ENCODE measurements at places on chromosomes 2 and 18.
A peak's percentile ranks its signal among the peaks of the same experiment; 100 is the strongest.

DNA sequence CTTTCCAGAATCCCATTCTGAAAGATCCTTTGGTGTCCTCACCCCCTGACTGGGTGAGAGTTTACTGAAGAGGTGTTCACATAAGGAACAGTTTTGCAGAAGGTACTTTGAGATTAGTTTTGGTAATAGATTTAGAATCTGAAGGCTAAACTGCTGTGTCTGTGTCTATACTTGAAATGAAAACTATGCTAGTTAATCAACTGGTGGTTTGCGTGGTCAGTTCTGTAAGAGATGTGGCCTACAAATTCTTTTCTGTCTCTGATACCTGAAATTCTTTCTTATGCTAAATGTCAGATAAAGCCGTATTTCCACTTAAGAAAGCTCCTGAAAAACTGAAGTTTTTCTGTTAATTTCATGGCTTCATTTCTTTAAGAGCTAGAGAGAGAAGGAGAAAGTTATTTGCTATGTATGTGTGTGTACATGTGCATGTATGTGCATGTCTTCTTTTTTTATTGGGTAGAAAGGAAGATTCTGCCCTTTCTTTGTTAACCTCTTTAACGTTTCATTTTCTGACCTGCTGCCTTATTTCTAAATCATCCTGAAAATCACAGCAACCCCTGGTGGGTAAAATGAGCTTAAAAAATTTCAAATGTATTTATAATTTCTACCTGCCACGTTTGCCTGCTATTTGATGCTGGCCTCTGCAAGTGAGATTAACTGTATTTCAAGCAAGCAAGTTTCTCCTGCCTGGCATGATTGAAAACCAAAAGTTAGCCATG, 552.0 kb upstream of the NRP2 start:
- no peak for DNase-seq

- peak; percentile 85 for DNase-seq
Observed at GRCh38 chr2:54871457-54872107, 148.1 kb downstream of the EML6 start.

DNA sequence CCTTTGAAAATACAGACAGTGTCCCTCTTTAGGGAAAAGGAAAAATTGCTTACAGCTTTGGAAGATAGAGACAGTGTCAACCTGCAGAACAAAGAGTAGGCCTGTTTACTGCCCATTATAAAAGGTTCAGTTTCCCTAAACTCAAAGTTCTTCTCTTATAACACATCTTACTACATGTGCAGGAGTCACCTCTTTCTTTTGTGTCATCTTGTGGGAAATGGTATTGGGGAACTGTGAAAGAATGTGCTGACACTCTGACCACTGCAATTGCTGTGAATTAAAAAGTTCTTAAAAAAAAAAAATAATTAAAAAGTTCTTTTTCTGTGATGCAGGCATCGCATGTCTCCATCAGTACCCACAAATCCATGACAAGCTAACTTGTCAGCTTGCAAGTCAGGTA, 2.9 kb upstream of the ITGB6 start:
- DNase-seq, result no peak

GRCh38 chr2:163990541-163990940, 254.7 kb upstream of the FIGN start:
- no peak for DNase-seq

- no peak for DNase-seq
Observed at GRCh38 chr2:69985688-69986087, 24.3 kb upstream of the ASPRV1 start.

GRCh38 chr2:99644419-99644787, 154.6 kb upstream of the REV1 start:
- no peak for DNase-seq

GRCh38 chr2:95336406-95336805, 39.3 kb downstream of the KCNIP3 start:
- DNase-seq, result no peak

- DNase-seq, result peak; percentile 56
Observed at GRCh38 chr2:105235388-105236059, 6.0 kb upstream of the GPR45 start.

DNA sequence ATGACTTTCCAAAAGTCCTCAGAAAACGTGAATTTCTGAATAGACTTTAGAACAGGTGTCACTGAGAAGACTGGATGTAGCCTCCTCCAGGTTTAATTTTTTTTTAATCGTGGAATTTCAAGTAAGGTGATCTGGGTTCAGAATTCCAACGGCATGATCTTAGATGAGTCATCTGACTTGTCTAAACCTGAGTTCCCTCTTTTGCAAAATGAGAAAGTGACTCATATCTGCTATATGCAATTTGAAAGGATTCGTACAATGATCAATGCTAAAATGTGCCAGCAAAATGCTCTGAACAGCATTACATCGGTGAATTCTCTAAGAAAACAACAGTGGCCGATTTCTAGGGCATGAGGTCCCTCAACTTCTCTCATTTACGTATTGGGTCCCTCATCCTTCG, 69.1 kb upstream of the ZNF516 start:
- no peak for DNase-seq

GRCh38 chr2:172095905-172096625, 6.6 kb downstream of the DLX2 start:
- no peak for DNase-seq

DNA sequence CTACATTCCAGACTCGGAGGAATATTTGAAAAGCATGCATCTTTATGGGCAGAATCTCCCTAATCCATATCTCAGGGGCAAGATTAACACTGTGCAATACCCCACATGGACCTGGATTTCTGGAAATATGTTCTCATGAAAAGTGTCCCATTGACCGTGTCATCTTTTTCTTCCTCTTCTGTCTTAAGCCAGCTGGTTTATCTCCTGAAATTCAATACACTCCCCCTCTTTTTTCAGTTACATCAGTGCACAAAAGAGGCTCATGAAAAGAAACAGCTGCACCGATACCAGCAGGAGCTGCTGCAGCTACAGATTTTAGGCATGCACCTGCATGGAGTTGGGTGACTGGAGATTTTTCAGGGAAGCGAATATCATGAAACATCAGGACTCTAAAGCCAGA, 117.2 kb downstream of the SLC4A3 start:
- DNase-seq, result no peak

GRCh38 chr2:58032016-58032763, 14.4 kb upstream of the VRK2 start:
- no peak for DNase-seq

DNA sequence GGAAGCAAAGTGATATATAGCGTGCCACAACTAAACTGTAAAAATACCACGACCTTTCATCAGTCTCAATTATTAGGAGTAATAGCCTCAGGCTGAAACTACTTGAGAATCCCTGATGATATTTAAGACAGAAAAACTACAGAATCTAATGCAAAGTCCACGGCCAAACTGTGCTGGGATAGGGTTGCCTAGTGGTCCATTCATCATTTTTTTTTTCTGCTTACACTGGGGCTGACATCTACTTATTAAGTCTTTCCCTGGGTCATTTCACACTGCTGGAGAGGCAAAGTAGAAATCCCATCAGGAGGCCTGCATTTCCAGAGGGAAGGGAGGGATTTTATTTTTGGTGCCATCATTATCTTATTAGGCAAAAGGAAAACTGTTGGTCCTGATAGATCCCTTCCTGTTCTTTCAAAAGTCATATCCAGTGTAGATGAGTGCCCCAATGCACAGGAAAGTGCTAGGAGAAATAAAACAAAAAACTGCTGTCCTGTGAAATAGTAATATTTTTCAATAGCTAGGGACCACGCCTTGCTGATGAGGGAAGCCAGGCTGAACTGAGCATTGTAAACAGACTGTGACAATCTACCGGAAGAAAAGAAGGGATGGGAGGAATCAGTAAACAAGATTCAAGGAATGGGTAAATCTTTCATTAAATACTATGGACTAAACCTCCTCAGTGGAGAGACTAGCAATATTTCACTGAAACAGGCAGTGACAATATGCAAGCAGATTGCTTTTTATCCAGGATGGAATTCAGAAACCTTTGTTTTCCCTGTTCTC, 644.3 kb downstream of the IRS1 start:
- no peak for DNase-seq

DNA sequence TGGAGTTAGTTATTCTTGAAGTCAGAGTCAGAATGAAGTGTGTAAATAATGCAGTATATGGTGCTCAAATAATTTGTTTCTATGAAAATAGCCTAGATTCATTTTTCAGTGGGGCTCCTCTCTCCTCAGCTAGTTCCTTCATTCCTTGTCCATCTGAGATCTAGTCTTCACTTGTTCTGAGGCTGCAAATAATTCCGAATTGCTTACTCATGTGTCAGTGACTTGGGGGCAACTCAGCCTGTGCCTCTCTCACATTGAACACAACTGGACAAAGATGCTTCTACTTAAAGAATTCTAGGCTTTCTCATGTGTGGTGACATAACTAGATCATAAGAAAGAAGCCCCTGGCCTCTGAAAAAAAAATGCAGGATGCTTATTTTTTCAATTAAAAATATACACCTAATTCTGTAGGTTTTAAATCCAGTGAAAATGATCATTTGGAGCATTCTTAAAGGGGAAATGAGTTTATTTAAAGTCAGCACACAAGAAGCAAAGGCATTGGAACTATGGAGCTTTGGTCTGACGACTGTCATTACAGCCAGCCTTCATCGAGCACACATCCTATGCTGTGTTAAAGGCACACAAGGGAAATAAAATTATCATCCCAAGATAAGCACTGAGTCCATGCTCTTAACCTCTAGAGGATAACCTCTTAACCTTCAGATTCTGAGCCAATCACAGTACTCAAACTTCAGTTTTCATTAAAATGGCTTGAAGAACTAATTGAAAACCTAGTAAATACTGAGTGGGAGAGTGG, 24.8 kb upstream of the SCN7A start:
- no peak for DNase-seq

GRCh38 chr2:43220760-43221123, 5.7 kb downstream of the ZFP36L2 start:
- DNase-seq, result no peak

DNA sequence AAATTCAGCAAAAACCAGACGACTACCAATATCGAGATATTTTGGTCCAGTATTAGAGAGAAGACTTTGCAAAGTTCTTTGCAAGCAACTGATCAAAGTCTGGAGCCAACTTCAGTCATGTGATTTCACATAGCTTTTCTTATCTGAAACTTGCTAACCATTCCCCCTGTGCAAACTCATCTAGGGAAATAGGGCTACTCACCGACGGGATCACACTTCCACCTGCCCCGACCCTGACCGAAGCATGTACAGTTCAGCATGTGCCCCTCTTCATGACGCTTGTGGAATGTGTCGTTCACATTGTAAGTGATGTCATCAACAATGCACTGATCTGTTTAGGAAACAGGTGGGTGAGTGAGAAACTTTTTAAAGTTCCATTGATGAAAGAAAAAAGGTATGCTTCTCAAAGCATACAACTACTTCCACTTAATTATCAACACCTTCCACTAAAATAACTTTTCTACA, 15.4 kb downstream of the FN1 start:
- no peak for DNase-seq

GRCh38 chr2:236940497-236940896, 145.2 kb upstream of the COPS8 start:
- DNase-seq, result no peak
